Tongue (tissue), 3 donors: ENCODE measurements at places on chromosomes 4 and X. TPM values are rescaled to one million over a fixed set of nuclear protein-coding genes. Genes with fewer than 3 reads are reported as not detected.

Gene CT45A1
- total RNA-seq: not detected

Gene ADH7
- total RNA-seq: 12.1 TPM

Gene SYAP1
- 18.7 TPM for total RNA-seq

Gene UGT2B17
- not detected for total RNA-seq

Gene PFKFB1
- total RNA-seq: 0.21 TPM

Gene MAGEB10
- not detected for total RNA-seq

Gene BCLAF3
- total RNA-seq: 12.2 TPM
